GM04503 (cell line): ENCODE measurements at places on chromosomes 3 and 15.

DNA sequence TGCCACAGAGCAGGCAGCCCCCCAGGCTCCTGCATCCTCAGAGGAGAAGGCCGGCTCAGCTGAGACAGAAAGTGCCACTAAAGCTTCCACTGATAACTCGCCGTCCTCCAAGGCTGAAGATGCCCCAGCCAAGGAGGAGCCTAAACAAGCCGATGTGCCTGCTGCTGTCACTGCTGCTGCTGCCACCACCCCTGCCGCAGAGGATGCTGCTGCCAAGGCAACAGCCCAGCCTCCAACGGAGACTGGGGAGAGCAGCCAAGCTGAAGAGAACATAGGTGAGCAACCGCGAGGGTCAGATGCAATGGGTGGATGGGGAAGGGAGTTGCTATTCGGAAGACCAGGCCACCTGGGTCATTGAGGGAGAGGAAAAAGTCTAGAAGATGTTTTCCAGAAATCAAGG, 53.0 kb downstream of the GAP43 start:
- no peak for DNase-seq

DNA sequence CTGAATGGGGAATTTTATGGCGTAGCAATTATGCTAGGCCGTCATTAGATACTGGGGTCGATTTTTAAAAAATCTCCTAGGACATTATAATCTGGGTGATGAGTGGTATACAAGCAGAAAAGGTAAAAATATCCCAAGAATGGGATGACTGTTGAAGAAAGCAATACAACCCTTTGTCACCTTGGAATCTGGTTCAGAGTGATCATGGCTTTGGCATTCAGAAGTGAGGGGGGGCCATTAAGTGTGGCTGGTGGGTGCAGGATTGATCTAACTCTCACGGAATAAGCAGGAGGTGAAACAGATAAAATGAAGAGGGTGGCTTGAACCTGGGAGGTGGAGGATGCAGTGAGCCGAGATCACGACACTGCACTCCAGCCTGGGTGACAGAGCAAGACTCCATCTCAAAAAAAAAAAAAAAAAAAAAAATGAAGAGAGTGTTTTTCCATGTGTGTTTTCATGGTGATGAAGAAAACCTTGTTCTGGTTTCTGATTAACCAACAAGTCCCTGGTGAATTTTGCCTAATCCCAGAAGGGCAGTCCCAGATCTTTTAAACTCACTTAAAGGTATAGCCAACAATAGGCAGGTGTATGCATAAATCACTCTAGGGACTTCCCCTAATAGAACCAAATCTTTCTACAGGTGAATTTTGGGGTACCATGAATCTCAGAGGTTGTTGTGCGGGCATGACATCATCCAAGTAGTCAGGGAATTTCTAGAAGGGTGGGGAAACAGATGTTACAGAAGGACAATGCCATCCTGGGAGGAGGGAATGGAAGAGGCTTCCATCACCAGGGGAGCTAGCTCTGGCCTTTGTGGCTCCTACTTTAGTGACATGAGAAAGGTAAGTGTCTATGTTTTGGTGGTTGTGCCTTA, 3.1 kb upstream of the RAD54L2 start:
- DNase-seq, result no peak

DNA sequence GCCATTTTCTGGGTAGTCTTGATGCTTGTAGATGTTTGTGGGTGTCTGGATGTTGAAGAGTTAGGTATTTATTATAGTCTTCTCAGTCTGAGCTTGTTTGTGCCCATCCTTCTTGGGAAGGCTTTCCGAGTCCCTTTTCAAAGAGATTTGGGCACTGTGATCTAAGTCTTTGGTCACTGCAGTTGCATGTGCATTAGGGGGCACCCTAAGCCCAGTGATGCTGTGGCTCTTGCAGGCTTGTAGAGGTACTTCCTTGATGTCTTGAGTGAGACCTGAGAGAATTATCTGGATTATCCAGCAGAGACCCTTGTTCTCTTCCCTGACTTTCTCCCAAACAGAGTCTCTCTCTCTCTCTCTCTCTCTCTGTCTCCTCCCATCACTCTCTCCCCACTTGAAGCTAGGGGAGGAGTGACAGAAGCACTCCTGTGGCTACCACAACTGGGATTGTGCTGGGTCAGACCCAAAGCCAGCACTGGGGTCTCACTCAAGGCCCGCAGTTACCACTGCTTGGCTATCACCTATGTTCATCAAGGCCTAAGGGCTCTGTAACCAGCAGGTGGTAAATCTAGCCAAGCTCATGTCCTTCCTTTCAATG, 68.5 kb downstream of the TMCO5A start:
- DNase-seq, result no peak

GRCh38 chr3:30308131-30308530, 298.3 kb upstream of the TGFBR2 start:
- peak; percentile 71 for DNase-seq

GRCh38 chr15:68699124-68699880, 120.5 kb downstream of the CORO2B start:
- DNase-seq, result no peak

GRCh38 chr15:99982662-99983061, 249.4 kb upstream of the LYSMD4 start:
- DNase-seq, result no peak

- DNase-seq, result no peak
These were observed 77.2 kb upstream of the TRPM1 start for GRCh38 chr15:31178705-31179104.
